Activated CD8-positive, alpha-beta memory T cell treated with anti-CD3 and anti-CD28 coated beads for 4 hours (primary cell): ENCODE measurements at places on chromosomes 13 and 19.

- no peak for DNase-seq
Observed at GRCh38 chr13:80082396-80083080, 258.4 kb downstream of the SPRY2 start.

DNA sequence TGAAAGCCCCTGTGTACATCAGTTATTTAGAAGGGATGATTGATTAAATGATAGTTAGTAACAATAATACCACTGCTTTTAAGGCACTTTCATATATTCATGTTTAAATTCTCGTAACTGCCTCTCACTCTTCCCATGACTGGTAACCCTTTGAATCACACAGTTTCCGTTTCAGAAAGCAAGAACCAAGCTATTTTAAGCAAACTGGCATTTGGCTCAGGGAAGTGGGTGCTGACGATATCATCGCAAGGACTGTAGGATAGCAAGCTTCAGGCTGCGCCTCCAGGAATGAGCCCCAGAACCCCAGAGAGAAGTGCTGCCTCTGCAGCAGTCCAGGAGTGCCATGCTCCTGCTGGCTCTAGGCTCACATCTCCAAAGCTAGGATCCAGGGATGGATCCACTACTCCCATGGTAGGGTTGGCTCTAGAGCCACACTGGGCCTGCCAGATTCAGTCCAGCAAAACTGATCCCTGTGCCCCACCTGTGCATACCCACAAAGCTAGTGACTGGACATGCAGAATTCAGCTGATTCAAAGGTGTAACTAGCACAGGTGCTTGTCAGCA lies 313.5 kb downstream of the SLC7A1 start:
- DNase-seq = no peak

- DNase-seq = no peak
Observed at GRCh38 chr13:40148101-40148500, 492.6 kb downstream of the COG6 start.

- no peak for DNase-seq
Observed at GRCh38 chr13:99322297-99323103, 15.3 kb upstream of the GPR183 start.

DNA sequence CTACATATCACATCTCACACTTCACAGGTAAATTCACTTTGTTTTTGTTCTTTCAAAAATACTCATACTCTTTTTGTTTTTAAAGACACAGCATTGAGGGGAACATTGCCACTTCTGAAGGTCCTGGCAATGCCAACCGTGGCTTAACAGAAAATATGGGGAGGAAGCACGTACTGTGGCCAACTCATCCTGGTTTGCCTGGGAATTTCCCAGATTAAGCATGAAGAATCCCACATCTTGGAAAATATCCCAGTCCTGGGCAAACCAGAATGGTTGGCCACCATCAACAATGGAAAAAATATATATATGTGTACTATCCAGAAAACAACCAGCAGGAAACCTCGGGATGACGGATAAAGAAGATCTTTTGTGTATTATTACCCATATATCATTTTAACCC lies 1032.2 kb upstream of the SLC10A2 start:
- DNase-seq = no peak

DNA sequence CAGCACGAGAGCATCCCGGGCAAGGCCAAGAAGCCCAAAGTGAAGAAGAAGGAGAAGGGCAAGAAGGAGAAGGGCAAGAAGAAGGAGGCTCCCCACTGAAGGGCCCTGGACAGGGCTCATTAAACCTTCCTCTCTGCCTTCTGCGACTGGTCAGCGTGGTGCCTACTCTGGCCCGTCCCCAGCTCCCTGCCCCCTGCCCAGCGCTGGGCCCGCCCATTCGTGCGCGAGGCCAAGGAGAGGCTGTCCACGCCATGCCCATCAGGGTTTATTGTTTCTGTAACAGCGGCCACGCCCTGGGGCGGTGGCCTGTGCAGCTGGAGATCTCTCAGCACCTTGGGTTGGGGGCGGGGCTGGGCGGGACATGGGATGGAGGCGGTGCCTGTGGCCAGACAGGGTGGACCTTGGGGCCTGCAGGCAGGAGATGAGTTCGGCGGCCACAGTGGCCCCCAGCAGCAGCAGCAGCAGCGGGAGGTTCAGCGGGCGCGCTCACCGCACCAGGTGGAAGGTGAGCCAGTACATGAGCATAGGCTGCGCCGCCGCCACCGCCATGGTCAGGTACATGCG lies 897 bp downstream of the C19orf33 start:
- no peak for DNase-seq
